ENCODE measurements at places on chromosomes 6 and 20. TPM values are rescaled to one million over a fixed set of nuclear protein-coding genes. Genes with fewer than 3 reads are reported as not detected.

Gene MEI4
- total RNA-seq: not detected

GRCh38 chr6:127458817-127459216, 372 bp downstream of the KIAA0408 start:
- H3K27ac ChIP-seq: no peak overlapping the region
- H3K27me3 ChIP-seq: peaks cover 2% of the 10 kb centered on the region
- no peak for DNase-seq

GRCh38 chr6:104682722-104683643, 176.7 kb downstream of the HACE1 start:
- DNase-seq: peak; percentile 82
- H3K36me3 ChIP-seq: no peaks in the 10 kb centered on the region
- no peak overlapping the region for H3K27ac ChIP-seq
- no peaks in the 10 kb centered on the region for H3K27me3 ChIP-seq

DNA sequence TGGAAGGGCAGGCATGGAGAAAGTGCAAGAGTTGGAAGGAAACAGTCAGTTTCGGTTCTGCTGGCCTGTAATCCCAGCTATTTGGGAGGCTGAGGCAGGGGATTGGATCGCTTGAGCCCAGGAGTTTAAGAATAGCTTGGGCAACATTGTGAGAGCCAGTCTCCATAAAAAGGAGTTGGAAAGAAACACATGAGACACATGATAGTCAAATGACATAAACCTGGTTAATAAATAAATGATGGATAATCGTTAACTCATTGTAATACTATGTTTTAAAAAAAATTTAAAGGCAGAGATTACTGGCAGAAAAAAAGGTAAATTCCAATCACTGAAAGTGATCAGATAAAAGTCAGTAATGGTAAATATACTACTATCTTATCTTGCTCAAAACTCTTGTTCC, 37.2 kb upstream of the PHACTR1 start:
- no peaks in the 10 kb centered on the region for H3K36me3 ChIP-seq
- no peak overlapping the region for H3K27ac ChIP-seq
- no peak for DNase-seq
- peaks cover 7% of the 10 kb centered on the region for H3K27me3 ChIP-seq
- H3K4me1 ChIP-seq: no peaks in the 10 kb centered on the region

Gene SUMO4
- 3.7 TPM for total RNA-seq

- peaks cover 26% of the 10 kb centered on the region for H3K27me3 ChIP-seq
- peaks cover 5% of the 10 kb centered on the region for H3K4me1 ChIP-seq
- no peak overlapping the region for H3K27ac ChIP-seq
- H3K4me3 ChIP-seq: peak overlapping the region; percentile 11
Measured at GRCh38 chr20:58179432-58180099, 48.9 kb downstream of the ANKRD60 start.

Gene SLC35D3
- not detected for total RNA-seq

GRCh38 chr20:7765221-7765620, 175.0 kb downstream of the HAO1 start:
- no peaks in the 10 kb centered on the region for H3K36me3 ChIP-seq
- H3K27me3 ChIP-seq: no peaks in the 10 kb centered on the region
- no peak overlapping the region for H3K27ac ChIP-seq
- H3K4me3 ChIP-seq: no peak overlapping the region

DNA sequence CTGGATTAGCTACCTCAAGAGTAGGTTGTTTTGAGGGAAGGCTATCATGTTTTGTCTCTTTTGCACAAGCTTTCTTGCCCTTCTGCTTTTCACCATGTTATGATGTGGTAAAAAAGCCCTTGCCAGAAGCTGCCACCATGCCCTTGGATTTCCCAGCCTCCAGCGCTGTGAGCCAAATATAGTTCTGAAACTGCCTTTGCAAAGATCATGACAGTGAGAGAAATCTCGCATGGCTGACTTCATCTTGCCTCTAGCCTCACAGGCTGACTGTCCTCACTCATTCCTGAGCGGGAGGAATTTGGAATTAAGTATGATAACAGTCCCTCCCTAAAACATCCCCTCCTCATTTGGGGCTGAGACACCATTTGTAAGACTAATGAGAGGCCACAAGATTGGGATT, 207.7 kb downstream of the BTBD9 start:
- H3K27ac ChIP-seq: no peak overlapping the region
- H3K36me3 ChIP-seq: peaks cover 3% of the 10 kb centered on the region
- no peak overlapping the region for H3K4me3 ChIP-seq
- DNase-seq: no peak
- H3K27me3 ChIP-seq: no peaks in the 10 kb centered on the region
- H3K4me1 ChIP-seq: peaks cover 9% of the 10 kb centered on the region

DNA sequence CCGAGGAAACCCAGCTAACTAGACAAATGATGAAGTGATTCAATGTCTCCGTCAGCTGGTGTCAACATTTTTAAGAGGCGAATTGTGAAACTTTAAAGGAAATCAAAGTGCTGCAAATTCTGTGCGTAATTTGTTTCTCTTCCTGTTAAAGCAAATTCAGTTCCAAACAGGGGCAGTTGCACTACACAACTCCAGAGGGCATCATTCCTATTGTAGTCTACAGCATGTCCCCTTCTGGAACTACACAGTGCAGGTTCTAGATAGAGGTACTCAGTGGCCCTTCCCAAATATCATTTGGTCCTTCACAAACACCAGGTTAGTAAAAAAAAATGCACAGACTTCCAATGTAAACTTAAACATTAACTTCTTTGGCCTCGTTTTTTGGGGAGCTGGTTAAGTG, 38.3 kb upstream of the SMLR1 start:
- H3K4me1 ChIP-seq: peaks cover 7% of the 10 kb centered on the region
- no peaks in the 10 kb centered on the region for H3K27me3 ChIP-seq
- no peak overlapping the region for H3K4me3 ChIP-seq
- no peak for DNase-seq
- H3K27ac ChIP-seq: no peak overlapping the region

Gene HECA
- 45.4 TPM for total RNA-seq

DNA sequence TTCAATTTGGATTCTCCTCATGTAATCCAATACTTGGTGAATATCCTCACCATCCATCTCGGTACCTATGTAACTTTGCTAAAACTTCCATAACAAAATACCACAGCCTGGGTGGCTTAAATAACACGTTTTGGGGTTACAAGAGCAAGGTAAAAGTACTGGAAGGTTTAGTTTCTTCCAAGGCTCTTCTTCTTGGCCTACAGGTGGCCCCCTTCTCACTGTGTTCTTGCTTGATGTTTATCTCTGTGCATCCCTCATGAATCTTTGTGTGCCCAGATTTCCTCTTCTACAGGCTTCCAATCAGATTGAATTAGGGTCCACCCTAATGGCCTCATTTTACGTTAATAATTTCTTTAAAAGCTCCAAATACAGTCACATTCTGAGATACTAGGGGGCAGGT, 163.3 kb upstream of the HCRTR2 start:
- H3K4me3 ChIP-seq: no peak overlapping the region
- no peak overlapping the region for H3K27ac ChIP-seq
- H3K36me3 ChIP-seq: no peaks in the 10 kb centered on the region
- H3K4me1 ChIP-seq: no peaks in the 10 kb centered on the region
- no peak for DNase-seq

Gene CRYBG1
- total RNA-seq: 21.1 TPM

Gene EDN3
- total RNA-seq: not detected

- no peak for DNase-seq
- peaks cover 80% of the 10 kb centered on the region for H3K4me1 ChIP-seq
- H3K27me3 ChIP-seq: no peaks in the 10 kb centered on the region
- H3K27ac ChIP-seq: peak overlapping the region; percentile 89
- H3K4me3 ChIP-seq: peak overlapping the region; percentile 48
Measured at GRCh38 chr6:45433533-45434380, 56.0 kb upstream of the SUPT3H start.

Gene TMEM151B
- not detected for total RNA-seq

- no peak overlapping the region for H3K27ac ChIP-seq
- H3K27me3 ChIP-seq: peaks cover 4% of the 10 kb centered on the region
- DNase-seq: no peak
- H3K36me3 ChIP-seq: no peaks in the 10 kb centered on the region
Measured at GRCh38 chr6:39929039-39929732, 5.1 kb downstream of the MOCS1 start.
